ENCODE measurements at places on chromosomes 11 and 22.

DNA sequence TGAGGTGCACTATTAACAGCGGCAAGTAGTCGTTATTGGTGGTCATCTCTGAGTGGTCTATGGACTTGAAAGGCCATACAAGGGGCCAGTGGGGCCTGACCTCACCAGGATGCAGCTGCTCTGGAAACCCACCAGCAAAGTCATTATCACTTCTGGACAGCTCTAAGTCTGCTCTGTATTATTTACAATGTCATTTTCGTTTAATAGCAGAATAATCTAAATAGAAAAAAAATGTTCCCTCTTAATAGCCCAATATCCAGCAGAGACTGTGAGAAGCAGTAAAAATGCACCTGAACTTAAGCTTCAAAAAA is 85.0 kb upstream of the EED start:
- DNase-seq: no peak

- DNase-seq: no peak
Measured at GRCh38 chr22:28239941-28240340, 320.9 kb upstream of the PITPNB start.

- no peak for DNase-seq
Measured at GRCh38 chr11:8794677-8795103, 112.1 kb downstream of the RPL27A start.

DNA sequence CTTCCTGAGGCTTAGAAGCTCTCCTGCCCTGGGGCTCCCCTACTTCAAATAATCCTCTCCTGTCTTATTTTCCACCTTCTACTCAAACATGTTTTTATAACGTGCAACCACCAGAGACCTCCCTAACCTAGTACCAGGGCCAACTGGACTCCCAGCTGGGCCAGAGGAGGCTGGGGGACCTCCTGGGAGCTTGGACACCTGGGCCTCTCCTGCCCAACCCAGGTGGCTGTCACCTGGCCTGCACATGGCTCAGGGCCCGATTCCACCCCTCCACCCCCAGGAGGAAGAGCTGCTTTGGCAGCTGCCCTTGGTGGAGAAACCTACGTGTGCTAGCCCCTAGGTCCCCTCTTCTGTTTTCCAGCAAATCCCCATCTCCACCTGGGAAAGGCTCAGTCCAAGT is 105.2 kb downstream of the ABTB2 start:
- DNase-seq: no peak

GRCh38 chr11:45647786-45648185 is 17.6 kb downstream of the CHST1 start:
- DNase-seq: no peak
